Stimulated activated CD8-positive, alpha-beta memory T cell treated with anti-CD3 and anti-CD28 coated beads, Interleukin-2, amount 100 ng/mL, for 48 hours (primary cell): ENCODE measurements at places on chromosomes 6 and 20.

GRCh38 chr6:123402052-123402451 is 234.7 kb downstream of the TRDN start:
- no peak for DNase-seq

DNA sequence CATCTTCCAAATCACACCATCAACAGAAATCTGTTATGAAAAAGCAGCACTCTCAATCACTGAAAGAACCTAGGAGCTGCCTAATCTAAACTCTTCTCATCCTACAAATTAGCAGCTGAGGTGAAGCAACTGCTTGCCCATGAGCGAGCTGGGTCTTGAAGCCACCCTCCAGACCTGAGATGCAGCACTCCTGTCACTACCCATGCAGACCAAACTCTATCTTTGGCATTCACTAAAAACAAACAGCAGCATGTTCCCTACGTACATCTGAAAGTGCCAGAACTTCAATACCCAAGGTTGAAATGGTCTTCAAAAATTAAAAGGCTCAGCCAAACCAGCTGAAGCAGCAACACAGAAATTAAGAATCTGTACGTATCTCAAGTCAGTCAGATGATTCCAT is 14.3 kb downstream of the ADNP start:
- DNase-seq: no peak

GRCh38 chr20:58306421-58307261 is 2.9 kb upstream of the RAB22A start:
- DNase-seq: no peak

DNA sequence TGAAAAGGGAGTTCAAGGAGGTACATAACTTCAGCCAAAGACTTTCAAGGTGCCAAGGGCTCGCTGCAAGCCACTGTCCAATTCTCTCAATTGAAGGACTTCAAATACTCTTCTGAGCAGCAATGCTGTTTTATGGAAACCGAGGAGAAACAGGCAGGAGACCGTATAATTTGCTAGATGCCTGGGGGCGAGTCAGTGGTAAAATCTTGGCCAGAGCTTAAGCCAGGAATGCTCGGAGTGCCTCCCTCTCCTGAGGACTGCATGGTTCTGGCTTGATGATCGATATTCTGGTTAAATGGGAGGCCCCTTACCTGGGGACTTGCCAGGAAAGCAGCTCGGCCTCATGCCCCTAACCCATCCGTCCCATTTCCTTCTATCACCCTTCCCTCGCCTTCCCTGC is 35.8 kb upstream of the NOP56 start:
- no peak for DNase-seq
